Peyer's patch (tissue), 4 donors: ENCODE measurements at places on chromosomes 5 and 9. TPM values are rescaled to one million over a fixed set of nuclear protein-coding genes. Genes with fewer than 3 reads are reported as not detected.

Gene GRM6
- total RNA-seq = not detected

Gene SLC4A9
- total RNA-seq = 2.5 TPM

Gene CDKN2A
- 12.9 TPM for total RNA-seq

Gene CCL27
- total RNA-seq = not detected

Gene ANP32B
- 39.3 TPM for total RNA-seq

DNA sequence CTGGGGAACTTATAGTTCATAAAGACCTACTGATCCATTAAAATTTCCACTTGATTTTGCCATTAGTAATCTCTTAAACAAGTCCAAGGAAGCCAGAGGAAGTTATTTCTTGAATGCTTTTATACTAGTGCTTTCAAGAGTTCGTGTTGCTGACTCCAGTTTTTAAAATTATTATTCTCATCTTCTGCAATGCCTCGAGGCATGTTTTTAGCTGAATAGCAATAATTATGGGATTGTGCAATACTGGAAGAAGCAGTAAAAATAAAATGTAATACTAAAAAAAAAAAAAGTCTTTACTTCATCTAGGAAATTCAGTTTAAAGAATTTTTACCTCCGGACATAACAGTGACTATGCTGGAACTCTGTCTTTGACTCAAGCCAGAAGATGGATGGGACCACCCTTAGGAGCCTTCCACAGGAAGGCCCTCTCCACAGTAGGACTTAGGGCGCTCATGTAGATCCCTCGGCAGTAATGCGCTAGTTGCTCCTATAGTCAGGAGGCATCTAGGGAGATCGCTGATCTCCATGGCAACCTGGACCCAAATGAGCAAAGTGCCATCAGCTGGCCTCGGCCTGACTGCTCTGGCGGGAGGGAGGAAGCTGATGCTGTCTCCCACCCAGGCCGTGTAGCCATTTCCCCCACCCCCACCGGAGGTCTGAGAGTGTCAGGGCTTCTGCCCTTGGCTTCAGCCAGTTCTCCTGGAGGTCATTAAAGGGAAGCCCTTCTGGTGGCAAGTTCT is 56.7 kb downstream of the DAPK1 start:
- no peak for DNase-seq

DNA sequence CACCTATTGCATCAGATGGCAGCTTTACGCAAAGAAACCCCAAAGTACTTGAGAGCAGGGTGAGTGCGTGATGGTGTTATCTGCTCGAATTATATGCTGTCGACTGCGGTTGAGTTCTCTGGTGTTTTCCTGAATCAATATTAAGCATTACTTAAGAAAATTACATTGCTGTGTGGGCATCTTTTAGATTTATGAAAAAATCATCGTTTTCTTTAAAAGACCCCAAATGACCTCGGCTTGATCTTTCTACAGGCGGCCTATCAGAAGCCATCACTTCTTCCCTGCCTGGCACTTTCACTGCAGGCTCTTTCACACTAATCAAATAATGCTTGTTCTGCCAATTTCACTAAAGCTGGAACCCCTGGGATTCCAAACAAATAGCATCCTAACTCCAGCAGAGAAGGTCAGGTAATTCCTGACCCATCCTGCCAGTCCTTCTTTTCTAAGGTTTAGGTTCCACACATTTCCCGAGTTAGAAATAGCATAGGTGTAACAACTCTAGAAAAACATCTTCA is 1.7 kb downstream of the UBE2QL1 start:
- no peak for DNase-seq

DNA sequence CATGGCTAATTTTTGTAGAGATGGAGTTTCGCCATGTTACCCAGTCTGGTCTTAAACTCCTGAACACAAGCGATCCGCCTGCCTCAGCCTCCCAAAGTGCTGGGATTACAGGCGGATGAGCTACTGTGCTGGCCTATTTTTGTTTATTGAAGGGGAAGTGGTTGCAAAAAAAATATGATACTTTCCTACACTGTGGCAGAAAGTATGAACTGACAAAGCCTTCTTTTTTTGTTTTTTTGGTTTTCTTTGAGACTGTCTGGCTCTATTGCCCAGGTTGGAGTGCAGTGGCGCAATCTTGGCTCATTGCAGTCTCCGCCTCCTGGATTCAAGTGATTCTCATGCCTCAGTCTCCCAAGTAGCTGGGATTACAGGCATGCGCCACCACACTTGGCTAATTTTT is 50.9 kb downstream of the OSTF1 start:
- DNase-seq = no peak

- no peak for DNase-seq
Observed at GRCh38 chr5:109309326-109310063, 100.3 kb downstream of the PJA2 start.

DNA sequence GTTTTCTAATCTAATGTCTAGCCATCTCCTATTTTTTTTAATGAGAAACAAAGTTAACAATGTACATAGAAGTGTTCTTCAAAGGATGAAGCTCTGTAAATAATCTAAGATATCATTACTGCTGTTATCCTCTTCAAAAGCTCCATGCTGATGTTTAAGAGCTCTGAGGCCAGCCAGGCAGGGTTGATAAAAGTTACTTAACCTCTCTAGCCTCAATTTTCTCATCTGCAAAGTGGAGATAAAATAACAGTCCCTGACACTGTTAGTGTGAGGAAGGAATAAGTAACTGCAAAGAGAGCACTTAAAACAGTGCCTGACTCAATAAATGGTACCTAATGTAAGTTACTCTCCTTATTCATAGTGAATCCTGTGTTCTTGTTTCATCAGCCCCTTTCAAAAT is 60.1 kb downstream of the LHFPL2 start:
- DNase-seq = no peak

DNA sequence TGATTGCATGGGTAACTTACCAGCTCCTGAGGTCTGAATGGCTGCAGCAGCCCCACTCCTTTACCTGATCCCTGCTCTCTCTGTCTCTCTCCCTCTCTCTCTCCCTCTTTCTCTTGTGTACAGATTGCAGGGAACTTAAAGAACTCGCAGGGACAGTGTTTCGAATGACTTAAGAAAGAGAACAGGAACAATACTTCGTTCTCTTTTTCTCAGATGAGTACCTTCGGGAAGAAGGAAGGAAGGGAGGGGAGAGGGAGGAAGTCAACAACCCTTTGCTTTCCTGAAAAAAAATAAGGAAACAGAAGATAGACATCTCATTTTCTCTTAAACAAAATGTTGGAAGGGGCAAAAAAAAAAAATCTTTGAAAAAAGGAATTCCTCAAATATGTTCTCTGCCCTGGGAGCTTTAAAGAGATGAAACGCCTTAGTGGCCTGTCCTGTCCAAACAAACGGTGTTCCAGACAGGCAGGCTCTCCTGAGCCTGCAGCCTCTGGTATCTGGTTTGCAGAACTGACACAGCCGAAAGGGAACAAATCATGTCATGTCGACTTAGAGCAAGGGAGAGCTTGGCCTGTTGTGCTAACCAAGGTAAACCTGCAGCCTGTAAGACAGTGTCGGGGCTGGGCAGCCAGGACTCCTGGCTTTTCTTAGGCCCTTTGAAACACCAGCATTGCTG is at the start of gene ZNF366:
TSS of gene ZNF366 (minus strand) at position 180 of the 676 bp plus-strand sequence. CDS start 45,914 bp downstream, outside the sequence.
- no peak for DNase-seq

DNA sequence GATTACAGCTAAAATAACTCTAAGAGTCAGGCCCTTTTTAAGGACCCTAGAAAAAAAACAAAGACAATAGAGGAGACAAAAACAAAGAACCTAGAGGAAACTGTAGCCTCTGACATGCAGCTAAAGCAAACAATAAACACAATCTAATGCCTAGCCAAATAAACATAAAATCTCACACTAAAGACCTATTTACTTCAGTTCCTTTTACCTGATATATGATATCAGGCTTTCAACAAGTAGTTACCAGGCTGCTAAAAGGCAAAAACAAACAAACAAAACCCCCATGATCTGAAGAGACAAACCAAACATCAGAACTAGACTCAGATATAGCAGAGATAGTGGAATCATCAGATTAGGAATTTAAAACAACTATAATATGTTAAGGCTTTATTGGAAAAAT is 226.5 kb upstream of the POU5F2 start:
- DNase-seq = no peak

GRCh38 chr9:114099669-114100270 is 678 bp upstream of the KIF12 start:
- DNase-seq = no peak

DNA sequence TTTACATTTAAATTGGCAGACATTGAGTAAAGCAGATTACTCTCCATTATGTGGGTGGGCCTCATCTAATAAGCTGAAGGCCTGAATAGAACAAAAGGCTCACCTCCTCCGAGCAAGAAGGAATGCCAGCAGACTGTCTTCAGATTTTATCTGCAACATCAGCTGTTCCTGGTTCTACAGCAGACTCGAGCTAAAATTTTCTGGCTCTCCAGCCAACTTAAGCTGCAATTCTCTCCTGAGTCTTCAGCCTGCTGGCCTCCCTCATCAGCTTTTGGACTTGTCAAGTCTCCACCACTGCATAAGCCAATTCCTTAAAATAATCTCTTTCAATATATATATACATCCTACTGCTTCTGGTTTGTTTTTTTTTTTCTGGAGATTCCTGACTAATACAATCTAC is 12.5 kb downstream of the TRPM3 start:
- DNase-seq = no peak

GRCh38 chr9:88077071-88077617 is 61.1 kb downstream of the SPATA31C2 start:
- no peak for DNase-seq

DNA sequence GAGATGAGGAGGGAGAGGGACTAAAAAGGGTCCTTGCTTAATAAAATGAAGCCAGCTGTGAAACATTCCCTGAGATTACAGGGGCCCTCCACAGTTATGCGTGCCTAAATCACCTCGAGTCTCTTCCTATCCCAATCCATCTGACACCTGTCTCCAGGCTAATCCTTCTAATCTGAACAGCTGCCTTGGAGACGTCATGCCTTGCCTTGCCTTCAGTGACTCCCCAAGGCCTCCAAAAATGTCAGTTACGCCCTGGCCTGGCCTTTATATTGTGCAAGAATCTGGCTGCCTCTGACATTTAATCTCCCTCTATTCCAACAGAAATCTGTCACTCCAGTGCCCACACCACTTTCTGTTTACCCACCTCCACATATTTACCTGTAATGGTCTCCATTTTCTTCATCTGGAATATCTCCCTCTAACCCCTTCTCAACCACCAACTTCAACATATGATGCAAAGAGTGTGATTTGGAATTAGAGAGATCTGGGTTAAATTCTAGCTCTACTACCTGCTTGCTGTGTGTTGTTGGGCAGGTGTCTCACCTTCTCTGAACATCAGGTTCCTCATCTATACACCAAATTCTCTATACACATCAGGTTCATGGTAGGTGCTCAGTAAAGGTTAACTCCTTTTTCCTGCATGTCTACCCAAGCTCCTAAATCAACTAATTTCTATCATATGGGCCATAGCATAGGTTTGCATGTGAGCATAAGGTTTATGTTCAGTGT is 57.9 kb downstream of the PTCD2 start:
- DNase-seq = no peak

DNA sequence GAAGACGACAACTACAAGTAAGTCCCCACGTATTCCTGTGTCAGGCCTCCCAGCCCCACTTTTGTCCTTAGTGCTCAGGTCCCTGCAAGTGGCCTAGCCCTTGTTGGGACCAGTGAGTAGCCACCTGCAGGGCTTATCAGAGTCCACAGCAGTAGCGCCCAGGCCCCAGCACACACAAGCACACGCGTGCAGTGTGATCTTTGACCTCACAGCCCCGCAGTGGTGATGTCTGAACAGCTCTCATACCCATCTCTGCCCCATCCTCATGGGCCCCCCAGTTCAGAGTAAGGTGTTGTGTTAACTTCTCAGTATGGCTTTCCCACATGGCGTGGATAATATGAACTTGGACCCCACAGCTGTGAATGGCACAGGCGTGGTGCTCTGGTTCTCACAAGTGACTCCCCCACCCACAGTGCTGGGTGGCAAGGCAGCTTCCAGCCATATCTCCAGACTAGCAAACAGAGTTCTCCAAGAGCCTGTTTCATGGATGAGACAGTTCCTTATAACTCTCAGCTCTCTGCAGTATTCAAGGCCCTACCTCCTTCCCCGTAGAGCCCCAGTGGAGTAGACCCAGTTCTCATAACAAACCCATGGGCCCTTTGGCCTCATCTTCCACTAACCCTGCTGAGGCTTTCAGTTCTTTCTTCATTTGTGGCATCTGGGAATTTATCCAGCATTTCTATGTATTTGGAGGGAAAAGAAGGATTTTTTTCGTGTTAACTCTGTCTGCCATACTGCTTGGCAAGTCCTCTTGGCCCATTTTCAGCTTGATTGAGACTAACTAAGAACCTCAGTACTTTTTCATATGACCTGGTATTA is 46.5 kb upstream of the ANGPTL2 start:
- peak; percentile 39 for DNase-seq

DNA sequence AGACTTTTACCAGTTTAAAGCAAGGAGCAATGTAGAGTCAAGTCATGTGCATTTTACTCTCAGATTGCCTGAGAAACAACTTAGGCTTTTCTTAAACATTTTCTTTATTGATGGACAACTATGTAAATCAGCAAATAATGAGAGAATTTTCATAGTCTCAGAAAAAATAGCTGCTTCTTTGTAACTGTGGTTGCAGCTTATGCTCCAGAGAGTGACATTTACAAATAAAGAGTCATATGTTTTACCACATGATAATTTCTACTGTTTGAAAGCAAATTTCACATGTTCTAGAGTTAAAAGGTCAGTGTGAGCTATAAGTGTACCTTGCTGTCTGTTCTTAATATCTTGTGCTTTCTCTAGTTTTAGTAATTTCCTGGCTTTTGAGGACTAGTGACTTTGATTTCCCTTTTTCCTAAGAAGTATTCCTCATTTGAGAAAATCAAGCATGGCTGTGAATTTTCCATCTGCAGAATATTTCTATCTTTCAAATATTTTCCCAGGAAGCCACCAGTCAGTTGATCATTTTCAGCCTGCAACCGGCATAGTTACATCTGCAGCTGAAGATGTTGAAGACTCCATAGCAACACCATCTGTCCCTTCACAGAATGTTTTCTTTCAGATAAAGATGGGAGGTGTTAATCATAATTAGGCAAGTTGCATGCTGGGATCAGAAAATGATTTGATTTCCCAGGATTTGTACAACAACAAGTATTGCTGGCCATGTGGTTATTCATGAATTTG is 229.9 kb downstream of the SGCD start:
- DNase-seq = no peak

DNA sequence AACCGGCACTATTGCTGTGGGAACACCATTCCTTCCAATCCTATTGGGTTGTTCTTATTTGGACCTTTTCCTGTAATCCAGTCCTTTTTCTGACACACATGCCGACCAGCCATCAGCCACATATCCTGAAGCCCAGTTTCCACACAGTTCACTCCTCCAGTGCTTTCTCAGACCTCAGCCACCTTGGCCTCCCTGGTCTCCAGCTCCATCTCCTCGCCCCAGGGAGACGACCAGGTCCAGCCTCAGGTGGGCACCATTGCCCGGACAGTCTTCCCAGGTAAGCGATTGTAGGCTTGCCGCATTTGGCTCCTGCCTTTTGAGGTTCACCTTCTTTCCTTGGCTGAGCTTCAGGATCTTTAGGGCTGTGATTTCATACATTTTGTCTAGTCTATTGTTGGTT is 15.2 kb upstream of the TERT start:
- no peak for DNase-seq

DNA sequence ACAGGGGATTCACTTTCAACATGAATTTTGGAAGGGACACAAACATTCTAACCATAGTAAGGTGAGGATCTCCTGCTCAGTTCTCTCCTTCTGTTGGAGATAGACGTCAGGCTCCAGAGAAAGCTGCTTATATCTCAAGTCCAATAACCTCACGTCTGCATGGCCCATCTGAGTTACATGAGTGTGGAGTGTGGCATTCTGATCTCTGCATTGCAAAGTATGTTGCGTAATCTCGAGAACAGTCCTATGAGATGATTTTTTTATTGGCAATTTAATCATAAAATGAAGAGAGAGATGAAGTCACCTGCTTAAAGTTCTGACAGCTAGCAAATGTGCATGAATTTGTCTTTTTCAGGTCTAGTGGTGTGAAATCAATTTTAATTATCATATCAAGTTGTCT is 118.8 kb downstream of the SLC12A2 start:
- DNase-seq = no peak
